ENCODE measurements at places on chromosomes 1 and 21.

DNA sequence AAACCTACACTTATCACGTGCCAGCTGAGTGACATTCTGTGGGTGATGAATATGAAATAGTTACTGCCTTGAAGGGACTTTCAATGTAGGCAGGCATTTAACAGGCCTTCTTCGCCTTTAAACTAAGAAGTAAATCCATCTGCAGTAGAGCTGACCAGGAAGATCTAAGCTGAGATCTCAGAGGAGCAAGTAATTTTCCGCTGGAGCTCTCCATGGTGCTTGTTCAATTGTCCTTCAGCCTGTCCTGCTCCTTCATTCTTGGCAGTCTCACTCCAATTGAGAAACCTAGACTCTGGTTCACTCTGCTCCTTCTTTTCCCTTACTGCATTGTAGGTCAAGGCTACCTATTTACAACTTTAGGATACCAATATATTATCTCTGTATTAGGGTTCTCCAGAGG, 183.5 kb downstream of the HMCN1 start:
- DNase-seq: no peak

DNA sequence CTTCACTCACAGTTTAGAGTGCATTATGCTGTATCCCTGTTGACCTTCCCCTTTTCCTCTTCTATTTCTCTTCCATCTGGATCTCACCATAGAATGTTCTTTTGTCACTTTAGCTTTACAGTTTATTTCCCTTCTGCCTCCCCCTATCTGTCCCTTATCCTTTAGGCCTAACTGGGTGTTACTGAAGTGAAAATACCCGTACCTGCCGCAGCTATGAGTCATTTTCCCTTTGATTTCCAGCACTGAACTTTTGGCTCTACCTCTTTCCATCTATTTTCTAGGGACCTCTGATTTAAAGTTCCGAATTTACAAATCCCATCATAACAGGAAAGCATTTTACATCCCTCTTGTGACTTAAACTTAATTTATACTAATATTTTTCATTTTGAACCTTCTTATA, 19.7 kb downstream of the ITSN1 start:
- DNase-seq: no peak

GRCh38 chr1:225533238-225533637, 105.4 kb upstream of the LBR start:
- DNase-seq: no peak

DNA sequence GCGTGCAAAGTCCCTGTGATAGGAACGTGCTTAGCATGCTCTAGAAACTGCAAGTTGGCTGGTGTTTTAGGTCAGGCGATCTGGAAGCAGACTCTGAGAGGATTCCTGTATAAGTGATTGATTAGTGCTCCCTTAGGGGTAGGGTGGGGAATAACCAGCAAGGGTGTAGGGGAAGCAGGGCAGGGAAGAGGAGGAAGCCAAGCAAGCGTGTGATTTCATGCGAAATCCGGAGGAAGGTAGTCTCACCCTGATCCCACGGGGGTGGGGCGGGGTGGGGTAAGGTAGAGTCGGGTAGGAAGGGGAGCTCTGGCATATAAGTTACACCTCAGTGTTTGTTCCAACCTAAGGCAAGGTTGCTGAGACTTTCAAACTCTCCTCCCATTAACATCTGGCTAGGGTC, 24.9 kb upstream of the CTPS1 start:
- no peak for DNase-seq

GRCh38 chr1:209702832-209703231, 1.8 kb upstream of the HSD11B1 start:
- DNase-seq: no peak

GRCh38 chr1:206859082-206859521, 6.3 kb upstream of the IL20 start:
- no peak for DNase-seq

GRCh38 chr1:105874621-105875020, 1181.9 kb upstream of the PRMT6 start:
- DNase-seq: no peak

DNA sequence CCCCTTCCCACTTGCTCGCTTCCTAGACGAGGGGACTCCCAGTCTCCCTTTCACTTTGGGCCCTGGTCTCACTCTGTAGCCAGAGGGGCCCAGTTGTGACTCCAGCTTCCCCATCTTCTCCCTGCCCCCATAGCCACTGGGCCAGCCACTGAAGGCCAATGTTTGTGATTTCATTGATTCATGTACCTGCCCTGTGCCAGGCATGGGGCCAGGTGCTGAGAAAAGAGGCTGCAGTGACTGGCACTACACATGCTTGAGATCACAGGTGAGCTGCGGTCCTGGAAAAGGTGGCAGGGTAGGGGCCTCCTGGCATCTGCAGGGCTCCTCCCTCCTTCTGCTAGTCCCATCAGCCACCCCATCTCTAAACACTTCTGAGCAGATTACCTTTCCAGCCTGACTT, 345.3 kb upstream of the VAMP3 start:
- no peak for DNase-seq

DNA sequence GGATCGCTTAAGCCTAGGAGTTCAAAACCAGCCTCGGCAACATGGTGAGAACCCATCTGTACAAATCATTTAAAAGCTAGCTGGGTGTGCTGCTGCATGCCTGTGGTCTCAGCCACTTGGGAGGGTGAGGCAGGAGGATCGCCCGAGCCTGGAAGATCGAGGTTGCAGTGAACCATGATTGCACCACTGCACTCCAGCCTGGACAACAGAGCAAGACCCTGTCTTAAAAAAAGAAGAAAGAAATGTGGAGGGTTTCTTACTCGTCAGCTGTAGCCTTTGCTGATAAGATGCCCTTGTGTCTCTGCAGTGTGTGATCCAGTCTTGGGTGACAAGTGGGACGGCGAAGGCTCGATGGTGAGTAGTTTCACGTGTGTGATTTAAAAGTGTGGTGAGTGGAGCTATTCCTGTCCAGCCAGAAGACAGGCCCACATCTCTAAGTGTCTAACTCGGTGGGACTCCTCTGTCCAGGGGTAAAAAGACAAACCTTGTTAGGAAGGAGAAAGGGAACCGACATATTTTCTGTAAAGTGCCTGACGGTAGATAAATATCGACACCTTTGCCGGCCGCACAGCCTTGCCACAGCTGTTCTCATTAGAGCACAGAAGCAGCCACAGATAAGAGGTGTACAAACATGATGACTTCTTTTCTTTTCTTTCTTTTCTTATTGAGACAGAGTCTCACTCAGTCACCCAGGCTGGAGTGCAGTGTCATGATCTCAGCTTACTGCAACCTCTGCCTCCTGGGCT, 27.0 kb downstream of the PDXK start:
- no peak for DNase-seq

DNA sequence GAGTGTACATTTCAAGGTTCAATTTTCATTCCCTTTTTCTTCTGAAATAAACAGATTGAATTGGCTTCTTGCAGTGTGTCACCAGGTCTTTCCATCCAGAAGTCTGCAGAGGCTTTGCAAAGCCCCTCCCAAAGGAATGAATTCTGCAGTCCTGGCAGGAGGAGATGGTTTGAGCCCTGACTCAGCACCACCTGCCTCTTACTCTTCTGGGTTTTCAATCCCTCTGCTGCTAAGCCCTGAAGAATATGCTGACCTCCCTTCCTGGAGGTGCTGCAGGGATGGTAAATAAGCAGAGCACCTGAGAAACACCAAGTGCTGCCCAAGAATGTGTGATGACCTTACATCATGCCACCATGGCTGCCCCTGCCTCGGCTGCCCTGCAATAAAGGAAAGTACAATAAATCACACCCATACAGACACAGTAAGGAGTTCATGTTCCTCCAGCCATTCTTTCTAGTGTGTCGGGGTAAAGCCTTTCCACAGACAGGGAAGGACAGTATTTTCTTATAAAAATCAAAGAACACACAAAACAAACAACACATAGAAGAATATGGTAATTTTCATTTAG, 209.2 kb downstream of the ZNF326 start:
- no peak for DNase-seq

DNA sequence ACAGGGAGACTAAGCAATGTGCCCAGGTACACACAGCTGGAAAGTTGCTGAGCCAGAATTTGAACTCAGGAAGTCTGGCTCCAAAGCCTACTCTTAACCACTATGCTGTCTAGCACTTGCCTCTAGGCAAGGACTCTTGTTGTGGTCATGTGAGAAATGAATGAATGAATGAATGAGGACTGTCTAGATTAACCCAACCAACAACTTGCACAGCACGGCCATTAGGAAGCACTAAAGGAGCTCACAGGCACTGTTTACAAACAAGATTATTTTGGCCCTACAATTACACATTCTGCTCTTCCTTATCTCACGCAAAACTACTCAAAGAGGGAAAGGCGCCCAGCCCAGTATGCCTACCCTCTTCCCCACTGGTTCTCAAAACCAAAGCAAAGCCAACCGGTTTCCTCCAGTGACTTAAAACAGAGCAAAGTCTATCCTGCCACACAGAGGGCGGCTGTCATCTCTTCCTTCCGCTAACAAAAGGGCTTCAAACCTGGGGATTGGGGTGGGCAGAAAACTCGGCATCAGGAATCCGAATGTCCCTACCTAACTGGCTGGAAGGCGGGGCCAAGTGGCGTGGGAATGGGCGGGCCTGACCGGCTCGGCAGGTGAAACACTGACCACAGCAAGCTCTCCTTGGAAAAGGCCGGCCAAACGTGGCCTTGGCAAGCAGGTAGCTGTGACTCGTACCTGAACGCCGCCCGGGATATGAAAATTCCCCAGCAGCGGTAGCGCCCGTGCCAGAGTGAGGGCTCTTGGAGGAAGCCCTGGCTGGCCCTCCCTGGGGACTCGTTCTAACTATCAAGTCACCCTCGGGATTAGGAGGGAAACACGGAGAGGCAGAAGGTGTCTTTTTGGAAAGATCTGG, 948 bp downstream of the STK40 start:
- peak; percentile 14 for DNase-seq

DNA sequence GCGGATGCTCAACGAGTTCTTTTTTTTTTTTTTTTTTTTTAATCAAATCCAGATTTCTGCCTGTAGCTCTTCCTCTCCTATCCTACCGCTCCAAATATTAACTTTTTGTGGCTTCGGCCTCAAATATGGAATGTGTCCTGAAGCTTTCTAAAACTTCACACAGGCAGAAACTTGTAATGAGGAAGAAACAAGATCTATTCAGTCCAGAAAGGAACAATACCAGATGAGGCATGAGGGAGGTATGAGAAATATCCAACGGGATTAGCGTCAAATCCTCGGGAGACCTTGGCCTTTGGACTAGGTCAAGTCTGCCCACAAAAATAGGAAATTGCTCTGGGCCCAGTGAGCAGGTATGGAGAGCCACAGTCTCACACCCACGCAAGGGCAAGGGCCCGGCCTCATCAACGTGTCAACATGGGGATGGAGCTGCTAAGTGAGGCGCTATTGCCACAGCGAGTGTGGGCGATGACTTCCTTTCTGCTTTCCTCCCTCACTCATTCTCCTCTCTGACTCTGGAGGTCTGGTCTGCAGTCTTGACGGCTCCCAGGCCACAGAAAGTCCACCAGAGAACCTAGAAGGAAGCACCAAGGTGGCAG, 66.6 kb downstream of the BCAR3 start:
- peak; percentile 63 for DNase-seq

GRCh38 chr1:160752924-160753323, 13.9 kb downstream of the SLAMF7 start:
- DNase-seq: no peak

DNA sequence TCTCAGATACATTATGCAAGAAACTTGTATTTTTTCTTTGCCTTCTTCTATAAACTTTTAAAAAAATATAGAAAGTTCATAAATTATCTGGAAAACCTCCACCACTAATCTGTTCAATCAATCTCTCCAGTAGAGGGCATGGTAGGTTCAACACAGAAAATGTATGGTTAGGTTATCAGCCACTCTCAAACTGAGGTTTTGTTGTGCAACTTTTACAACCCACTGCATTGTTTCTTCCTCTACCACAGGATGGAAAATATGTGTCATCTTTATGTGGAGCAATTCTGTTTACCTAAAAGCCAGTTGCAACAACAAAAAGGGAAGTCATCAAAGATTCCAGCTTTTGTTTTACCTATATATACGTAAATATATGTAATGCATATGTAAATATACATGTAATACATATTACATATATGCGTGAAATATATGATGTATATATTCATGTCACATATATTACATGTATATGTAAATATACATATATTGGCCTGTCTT, 3.0 kb upstream of the RGS2 start:
- DNase-seq: no peak

GRCh38 chr1:15948595-15949452, 27.1 kb downstream of the ZBTB17 start:
- peak; percentile 58 for DNase-seq

- DNase-seq: no peak
Observed at GRCh38 chr1:8004113-8004802, 21.9 kb downstream of the ERRFI1 start.

GRCh38 chr1:153597206-153597605, 15.7 kb downstream of the S100A16 start:
- peak; percentile 22 for DNase-seq

- no peak for DNase-seq
Observed at GRCh38 chr1:15229707-15230131, 17.3 kb upstream of the FHAD1 start.

DNA sequence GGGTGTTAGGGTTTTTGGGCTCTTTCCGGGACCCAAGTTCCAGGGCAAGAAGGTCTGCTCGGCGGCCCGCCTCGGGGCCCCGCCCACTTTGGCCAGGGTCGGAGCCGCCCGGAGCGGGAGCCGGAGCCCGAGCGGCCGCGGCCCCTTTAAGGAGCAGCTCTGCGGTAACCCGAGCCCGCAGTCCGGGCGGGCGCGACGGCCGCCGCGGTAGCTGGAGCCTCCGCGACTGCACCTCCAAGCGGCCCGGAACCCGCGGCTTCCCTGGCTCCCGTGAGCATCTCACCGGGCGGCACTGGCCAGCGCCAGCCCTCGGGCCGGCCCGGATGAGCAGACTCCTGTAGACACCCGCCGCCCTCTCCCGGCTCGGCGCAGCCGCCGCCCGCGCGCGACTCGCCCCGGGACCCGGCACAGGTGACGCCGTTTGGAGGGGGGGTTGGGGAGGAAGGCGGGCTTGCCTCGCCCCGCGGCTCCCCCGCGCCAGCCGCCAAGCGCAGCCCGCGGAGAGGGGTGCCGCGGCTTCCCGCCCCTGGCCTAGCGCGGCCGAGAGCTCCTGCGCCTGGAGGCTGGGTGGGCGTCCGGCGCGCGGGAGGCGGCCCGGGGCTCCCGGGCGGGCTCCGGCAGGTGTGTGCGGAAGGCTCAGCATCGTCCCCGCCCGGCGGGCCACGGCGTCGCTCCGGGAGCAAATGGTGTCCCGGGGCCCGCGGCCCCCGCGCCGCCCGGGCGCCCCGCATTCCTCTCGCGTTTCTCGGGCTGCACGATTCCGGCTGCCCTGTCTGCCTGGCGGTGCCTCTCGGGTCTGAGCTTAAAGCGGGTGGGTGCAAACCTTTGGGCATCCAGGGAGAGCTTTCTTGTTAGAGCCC, at the start of gene TLCD4:
Gene TLCD4, plus strand, starts transcription at position 149 of the 860 bp plus-strand sequence. CDS start 26,547 bp downstream, outside the sequence.
- no peak for DNase-seq

DNA sequence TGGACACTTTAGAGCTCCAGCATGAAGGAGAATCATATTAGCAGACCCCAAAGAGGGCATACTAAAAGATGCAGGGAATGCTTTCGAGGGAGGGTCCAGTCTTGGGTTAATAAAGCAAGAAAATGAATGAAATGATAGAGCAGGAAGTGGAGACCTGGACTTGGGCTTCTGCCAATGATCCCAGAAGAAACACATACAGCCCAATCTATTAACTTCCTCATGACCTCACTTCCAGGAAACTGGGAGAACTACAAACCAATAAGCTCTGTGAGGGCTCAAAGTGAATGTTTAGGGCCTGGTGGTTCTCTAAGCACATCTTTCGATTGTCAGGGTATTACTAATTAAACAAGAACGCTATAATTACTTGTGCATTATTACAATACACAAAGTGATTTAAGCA, 53.6 kb upstream of the SSX2IP start:
- DNase-seq: no peak

GRCh38 chr21:25494804-25495203, 112.5 kb downstream of the MRPL39 start:
- DNase-seq: no peak
